ENCODE measurements at places on chromosomes 6 and 20.

DNA sequence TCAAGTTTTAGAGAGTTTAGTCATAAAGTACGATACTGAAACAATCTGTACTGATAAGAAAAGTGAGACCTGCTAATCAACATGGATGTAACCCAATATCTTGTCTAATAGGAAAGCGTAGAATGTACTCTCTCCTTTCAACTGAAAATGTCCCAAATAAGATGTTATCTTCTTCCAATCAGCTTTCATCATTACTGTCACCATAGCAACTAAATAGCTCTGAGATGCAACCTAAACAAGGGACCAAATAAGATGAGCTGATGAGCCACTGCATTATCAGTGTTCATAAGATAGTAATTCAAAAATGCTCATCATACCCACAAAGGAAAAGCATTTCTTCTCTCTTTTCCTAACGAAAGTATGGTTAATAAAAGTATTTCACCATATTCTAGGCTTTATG is 1108.3 kb upstream of the MAP3K7 start:
- no peak for DNase-seq

DNA sequence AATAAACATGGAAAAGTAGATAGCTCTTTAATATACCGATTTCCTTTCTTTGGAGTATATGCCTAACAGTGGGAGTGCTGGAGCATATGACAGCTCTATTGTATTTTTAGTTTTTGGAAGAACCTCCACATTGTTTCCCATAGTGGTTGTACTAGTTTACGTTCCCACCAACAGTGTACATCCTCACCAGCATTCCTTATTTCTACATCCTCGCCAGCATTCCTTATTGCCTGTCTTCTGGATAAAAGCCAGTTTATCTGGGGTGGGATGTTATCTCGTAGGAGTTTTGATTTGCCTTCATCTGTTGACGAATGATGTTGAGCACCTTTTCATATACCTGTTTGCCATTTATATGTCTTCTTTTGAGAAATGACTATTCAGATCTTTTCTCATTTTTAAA is 2.6 kb downstream of the MICA start:
- DNase-seq = no peak

DNA sequence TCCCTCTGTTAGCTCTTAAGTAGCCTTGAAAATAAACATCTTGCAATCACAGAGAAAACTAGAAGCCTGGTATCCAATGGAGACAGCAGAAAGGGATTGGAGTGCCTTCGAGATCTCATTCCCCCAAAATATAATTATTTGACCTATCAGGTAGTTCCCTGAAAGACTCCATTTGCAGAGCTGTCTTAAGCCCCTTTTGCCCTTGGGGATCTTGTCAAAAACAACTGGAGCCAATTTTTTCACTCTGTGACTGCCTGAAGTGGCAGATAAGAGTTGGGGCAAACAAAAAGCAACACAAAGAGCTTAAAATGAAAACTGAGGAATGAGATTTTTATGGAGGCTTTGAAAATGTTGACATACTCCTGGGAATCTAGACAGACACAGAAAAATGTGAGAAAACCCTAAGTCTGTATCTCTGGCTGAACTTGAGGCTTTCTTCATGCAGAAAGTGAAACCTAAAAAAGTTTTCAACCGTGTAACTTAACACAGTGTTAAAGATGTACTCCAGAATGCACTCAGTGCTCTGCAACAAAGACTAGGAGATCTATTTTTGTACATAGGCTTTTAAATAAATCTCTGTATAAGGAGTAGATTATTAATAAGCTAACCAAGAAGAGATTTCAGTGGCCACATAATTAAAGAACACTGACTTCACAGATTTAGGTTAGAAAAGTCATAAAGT is 971.1 kb upstream of the MAN1A1 start:
- DNase-seq = no peak

DNA sequence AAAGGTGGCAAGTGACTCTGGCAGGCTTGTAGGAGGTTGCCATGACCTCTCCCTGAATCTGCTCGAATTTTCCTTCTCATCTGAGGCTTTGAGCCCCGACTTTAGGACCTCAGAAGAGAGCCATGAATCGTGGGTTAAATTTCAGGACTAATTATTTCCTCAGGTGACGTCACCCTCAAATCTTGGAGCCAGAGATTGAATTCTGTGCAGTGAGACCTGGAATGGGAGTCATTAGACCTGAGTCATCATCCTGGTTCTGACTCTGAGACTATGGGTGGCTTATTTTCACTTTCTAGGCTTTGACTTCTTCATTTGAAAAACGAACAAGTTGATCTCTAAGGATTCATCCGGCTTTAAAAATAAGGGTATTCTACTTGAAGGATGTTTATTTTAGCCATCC is 48.5 kb upstream of the PDYN start:
- DNase-seq = no peak

DNA sequence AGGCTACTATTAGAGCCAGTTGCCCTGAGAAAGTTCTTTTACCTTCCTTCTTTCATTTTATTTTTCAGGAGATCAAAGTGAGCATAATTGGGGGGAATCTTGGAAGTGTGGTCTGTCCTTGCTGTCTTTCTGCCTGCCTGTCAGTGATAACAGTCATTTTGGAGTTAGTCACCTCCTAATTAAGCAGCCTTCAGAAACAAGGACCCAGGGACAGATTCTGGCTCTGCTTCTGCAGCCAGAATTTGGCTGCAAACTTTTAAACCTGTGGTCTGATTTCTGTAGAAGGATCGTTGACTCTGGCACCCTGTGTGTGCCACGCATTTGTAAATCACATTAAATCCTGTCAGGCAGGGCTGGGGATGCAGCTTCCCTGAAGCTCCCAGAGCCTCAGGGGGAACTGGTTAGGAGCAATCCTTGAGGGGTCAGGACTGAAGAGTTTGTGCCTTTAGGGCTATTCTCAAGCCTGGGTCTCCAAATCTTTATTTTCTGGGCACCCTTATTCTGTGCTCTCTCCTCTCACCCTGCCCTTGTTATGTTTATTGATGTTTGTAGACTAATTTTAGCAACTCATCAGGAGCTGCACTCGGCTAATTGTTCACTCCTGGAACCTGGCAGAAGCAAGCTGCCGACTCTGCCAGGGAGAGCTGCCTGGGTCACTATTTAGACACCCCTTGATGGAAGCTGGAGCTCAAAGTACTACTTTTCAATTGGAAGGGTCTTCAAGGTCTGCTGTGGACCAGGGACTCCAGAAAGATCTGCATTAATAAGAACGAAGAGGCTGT is 6.8 kb downstream of the NOX3 start:
- DNase-seq = no peak

- no peak for DNase-seq
Observed at GRCh38 chr6:83974409-83975050, 59.0 kb upstream of the MRAP2 start.

GRCh38 chr6:70685494-70686180 is 18.0 kb downstream of the SMAP1 start:
- no peak for DNase-seq

GRCh38 chr6:129902681-129903080 is 41.6 kb upstream of the TMEM244 start:
- no peak for DNase-seq

- no peak for DNase-seq
Observed at GRCh38 chr6:167581637-167582036, 245.1 kb upstream of the AFDN start.

GRCh38 chr6:70389261-70389660 is 24.0 kb upstream of the FAM135A start:
- no peak for DNase-seq

DNA sequence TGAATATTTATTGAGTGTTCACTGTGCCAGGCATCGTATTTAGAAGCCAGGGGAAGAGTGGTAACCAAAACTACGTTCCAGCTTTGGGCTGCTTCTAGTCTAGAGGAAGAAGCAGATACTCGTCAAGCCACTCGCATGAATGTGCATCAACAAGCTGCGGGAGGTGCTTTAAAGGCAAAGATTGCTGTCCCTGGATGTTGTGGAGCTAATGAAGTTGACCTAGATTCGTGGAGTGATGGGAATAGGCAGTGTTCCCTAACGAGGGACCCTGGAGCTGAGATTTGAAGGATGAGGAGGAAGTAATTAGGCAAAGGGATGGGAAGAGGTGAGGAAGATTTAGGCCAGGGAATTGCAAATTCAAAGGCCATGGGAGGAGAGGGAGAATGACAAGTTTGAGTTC is 118.9 kb downstream of the TMEM170B start:
- no peak for DNase-seq

DNA sequence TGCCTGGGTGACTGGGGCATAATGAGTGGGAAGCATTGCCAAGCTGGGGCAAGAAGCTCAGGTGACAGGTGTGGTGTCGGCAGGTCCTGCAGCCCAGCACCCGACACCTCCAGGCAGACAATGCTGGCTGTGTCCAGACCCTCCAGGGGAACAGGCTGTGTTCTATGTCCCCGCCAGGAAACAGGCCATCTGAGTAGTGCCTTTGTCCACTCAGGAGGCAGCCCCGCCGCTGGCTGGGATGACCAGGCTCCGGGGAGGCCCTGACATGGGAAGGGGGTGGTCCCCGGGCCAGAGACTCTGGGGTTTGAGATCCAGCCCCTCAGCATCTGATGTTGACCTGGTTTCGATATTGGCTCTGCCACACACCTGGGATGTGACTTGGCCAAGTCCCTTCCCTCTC is 28.4 kb downstream of the SNPH start:
- DNase-seq = no peak

DNA sequence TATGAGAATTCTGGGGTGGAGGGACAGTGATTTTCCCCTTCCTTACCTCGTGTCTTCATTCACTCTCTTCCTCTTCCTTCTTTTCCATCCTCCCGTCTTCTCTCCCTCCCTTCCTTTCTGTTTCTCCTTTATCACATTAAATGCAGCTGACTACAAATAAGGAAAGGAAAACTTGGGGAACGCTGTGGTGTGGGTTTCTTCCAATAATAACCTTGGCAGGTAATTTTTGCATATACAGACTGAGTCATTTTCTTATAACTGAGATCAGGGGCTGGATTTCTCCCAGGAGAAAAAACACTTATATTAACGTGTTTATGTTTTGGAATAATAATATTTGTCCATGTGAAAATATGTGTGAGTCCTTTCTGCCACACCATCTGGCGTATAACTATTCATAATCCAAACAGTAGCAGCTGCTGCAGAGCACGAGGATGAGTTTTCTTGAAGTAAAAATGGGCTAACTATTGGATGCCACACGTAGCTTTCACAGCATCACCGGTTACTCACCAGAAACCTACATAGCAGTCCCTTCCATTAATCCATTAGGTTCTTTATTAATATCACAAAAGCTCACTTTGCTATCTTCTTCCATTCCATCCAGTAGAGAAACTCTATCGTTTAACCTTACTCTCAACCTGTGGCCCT is 139.2 kb upstream of the SASH1 start:
- no peak for DNase-seq

DNA sequence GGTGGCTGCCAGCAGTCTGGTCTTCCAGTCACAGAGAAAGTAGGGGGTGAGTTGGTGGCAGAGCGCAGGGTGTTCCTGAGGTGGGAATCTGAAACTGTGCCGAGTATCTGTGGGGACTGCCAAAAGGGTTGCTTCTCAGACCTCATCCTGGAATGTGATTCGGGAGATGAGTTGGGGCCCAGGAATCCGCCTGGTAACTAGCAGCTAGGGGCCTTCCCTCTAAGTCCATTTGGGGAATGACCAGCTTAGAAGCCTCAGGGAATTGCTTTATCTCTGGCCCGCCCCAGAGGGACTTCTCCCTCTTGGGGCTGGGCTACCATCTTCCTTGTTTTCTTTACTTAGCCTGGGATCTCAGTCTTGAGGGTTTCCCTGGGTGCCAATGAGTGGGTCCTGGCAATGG is 49.6 kb downstream of the MOCS1 start:
- DNase-seq = no peak

GRCh38 chr6:147297124-147297523 is 92.9 kb downstream of the STXBP5 start:
- DNase-seq = no peak

- no peak for DNase-seq
Observed at GRCh38 chr6:90428514-90428913, 131.9 kb upstream of the BACH2 start.

DNA sequence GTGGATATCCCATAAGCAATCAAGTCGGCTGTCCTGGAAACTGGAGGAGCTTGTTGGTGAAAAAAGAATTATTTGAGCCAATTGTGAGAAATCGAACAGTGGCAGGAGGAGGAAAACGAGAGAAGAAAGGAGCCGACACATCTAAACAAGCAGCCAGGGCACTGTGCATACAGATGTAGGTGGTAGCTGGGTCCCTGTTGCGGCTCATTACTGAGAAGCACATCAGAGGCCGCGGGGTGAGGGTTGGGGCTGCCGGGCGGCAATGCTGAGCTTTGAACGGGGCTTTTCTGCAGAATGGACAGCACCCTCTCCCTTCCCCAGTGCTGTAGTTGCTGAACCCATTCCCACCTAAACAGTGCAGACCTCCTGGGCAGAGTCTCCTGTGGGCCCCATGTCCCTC is 4.1 kb upstream of the LEMD2 start:
- no peak for DNase-seq

- DNase-seq = no peak
Observed at GRCh38 chr20:62061851-62062423, 3.7 kb downstream of the TAF4 start.

GRCh38 chr6:34795836-34796425 is 4.0 kb downstream of the BLTP3A start:
- DNase-seq = no peak

DNA sequence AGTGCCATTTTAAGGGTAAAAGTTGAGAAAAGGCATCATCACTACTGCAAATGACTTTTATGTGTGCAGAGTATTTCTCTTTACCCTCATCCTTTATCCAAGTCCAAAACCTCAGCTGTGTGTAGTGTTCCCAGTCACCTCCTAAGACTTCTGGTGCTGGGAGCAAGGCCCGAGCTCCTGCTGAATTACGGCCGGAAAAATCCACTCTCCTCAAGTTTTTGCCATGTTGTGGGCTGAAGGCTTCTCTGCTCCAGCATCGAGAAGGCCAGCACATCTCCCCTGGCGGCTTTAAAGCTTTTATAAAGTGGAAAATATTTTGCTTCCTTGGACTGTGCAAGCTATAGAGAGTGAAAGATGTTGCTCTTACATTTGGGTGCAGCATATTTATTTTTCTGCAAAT is 153.2 kb upstream of the THBS2 start:
- no peak for DNase-seq

- no peak for DNase-seq
Observed at GRCh38 chr6:12916006-12916405, 199.4 kb downstream of the PHACTR1 start.

DNA sequence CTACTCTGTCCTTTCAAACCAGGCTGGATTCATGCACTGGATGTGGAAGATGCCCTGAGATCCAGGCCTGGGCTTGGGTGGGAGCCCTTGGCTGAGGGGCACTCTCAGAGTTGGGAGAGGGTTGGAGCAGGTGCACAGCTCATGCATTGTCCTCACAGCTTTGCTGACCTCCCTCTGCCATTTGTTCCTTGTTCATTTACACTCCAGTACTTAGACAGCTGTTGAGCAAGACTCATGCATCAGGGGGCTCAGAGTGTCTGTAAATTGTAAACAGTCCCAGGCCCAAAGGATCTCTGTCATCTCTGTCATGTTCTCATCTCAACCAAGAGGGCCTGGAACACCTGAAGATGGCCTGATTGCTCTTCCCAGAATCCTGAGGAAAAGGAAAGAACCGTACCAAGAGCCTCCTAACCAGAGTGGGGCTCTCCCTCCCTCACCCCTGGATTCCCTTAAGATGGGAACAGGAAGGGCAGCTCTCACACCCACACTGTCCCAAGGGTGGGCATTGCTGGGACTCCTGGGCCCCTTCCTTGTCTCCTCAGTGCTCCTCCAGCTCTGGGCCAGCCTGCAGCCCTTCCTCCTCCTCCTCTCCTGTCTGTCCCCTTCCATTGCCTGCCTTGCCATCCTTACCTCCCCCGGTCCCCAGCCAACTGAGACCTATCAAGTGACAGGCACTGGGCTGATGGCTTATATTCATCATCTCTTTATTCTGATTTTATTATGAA is 132.9 kb downstream of the FOXO3 start:
- no peak for DNase-seq

GRCh38 chr6:7731294-7731693 is 5.4 kb downstream of the BMP6 start:
- DNase-seq = no peak

All from Panc1 (cell line).